ENCODE measurements at places on chromosomes 12 and 14.

GRCh38 chr12:116432314-116432750 lies 126.8 kb upstream of the MAP1LC3B2 start:
- DNase-seq: no peak

- DNase-seq: peak; percentile 49
Measured at GRCh38 chr12:111812881-111813741, 28.9 kb upstream of the MAPKAPK5 start.

- peak; percentile 23 for DNase-seq
Measured at GRCh38 chr12:130872179-130873096, 572 bp downstream of the RAN start.

GRCh38 chr14:86613126-86613525 lies 1083.2 kb downstream of the FLRT2 start:
- no peak for DNase-seq

DNA sequence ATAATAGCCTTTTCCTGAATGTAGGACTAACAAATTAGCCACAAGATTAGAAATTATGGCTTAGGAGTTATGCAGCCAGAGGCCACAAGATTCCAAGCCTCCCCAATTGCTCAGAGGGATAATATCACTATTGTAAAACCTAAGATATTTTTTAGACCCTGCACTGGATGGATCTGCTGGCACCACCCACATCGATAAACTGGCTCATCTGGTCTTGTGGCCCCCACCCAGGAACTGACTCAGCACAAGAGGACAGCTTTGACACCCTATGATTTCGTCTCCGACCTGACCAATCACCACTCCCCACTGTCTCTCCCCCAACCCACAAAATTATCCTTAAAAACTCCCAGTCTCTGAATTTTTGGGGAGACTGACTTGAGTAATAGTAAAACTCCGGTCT lies 54.7 kb downstream of the CPM start:
- DNase-seq: no peak

GRCh38 chr12:104122298-104122697 lies 15.7 kb downstream of the NFYB start:
- DNase-seq: no peak

DNA sequence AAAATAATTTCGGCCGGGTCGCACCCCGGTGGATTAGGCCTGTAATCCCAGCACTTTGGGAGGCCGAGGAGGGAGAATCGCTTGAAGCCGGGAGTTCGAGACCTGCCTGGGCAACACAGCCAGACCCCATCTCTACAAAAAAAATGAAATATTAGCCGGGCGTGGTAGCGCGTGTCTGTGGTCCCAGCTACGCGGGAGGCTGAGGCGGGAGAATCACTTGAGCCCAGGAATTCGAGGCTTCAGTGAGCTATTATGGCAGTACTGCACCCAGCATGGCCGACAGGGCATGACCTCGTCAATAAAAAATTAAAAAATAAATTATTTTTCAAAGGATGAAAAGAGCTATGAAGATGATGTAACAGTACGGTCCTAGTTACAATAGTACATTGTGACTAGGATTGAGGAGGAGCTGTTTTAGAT lies 523 bp downstream of the GTF2H3 start:
- no peak for DNase-seq

DNA sequence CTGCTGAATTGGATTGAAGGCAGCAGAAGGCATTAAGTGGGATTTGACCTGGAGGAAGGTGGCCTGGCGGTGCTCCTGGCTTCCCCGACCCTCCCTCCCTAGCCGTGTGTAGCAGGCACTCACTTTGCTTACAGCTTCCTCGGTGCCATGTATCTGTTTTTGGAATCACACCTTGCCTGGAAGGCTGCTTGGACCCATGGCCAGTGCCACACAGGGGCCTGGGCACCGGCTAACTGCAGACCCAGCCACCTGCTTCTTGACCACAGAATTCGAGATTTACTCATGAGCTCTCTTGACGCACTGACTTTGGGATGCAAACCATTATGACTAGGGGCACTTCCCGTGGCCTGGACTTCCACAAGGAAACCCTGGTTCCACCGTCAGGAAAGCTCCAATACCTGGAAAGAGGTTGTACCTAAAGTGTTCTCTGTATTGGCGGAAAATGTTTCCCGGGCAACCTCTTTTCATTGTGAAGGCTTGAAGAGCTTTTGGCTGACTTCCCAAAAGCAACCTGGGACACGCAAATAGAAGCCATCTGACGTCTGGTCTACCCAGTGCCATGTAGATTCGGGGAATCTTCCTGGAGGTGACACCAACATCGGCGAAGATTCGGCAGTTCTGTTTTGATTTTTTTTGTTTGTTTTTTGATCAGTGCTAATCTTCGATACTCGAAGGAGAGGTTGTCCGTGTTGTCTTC lies 125.6 kb upstream of the RTL1 start:
- DNase-seq: no peak

- DNase-seq: no peak
Measured at GRCh38 chr12:62128175-62128975, 131.8 kb upstream of the USP15 start.

DNA sequence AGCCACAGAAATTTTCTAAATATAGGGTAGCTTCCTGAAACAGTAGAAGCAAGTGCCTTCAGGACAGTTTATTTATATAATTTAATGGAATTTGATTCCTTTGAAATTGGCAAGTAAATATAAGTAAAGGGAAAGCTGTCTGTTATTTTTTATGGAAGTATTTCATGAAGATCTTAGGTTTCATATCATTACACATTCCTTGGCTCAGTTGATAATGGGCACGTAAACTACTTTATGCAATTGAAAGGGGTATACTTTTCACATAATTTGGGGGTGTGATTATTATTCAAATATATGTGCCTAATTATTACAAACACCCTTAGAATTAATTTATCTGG lies 71.1 kb upstream of the RAP1B start:
- DNase-seq: no peak

DNA sequence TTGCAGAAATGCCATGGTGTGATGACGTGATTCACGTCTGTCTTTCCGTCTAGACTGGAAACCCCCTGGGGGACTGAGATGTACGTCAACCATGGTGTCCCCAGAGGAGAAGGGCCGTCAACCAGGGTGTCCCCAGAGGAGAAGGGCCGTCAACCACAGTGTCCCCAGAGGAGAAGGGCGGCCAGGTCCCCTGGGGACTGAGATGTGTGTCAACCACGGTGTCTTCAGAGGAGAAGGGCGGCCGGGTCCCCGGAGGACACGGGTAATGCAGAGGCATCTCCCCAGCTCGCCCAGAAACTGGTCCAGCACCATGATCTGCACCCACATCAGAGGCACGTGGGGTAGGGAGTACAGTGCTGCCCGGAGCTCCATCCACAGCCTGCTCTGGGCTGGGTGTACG lies 30.6 kb upstream of the GALNT9 start:
- DNase-seq: no peak

GRCh38 chr12:90126125-90126524 lies 417.5 kb upstream of the ATP2B1 start:
- DNase-seq: no peak

Measured in stimulated activated CD4-positive, alpha-beta T cell treated with anti-CD3 and anti-CD28 coated beads, Interleukin-12 subunit alpha, Interleukin-12 subunit beta, amount 100 ng/mL, for 48 hours (primary cell).